ENCODE measurements at places on chromosomes 2 and 18.
A peak's percentile ranks its signal among the peaks of the same experiment; 100 is the strongest.

DNA sequence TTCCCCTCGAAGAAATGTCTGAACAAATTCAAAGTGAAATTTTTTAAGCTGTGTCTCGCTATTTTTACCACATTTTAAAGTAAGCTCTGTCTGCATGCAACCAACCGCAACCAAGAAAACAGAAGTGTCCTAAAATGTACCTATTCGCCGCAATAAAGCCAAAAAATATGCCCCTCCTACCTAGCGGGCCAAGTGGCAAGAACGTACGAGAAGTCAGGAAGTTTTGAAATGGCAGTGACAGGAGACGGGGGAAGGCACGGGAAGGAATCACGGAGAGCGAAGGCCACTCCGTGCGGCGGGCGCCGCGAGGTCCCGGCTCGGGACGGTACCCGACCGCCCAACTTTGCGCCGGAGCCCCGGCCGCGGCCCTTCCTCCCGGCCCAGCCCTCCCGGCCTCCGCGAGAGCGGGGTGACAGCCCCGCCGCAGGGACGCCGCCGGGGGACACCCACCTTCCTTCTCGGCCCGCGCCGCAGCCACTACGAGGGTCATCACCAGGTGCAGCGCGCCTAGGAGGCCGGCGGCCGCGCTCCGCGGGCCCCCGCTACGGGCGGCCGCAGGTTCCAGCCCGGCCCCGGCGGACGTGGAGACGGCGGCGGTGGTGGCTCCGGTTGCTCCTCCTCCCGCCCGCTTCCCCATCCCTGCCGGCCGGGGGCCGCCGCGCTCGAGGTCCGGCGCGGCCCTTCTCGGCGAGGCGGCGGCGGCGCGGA lies 568 bp downstream of the TMEM131 start:
- peak; percentile 19 for DNase-seq

GRCh38 chr2:106853631-106854030 lies 32.3 kb downstream of the ST6GAL2 start:
- DNase-seq = no peak

DNA sequence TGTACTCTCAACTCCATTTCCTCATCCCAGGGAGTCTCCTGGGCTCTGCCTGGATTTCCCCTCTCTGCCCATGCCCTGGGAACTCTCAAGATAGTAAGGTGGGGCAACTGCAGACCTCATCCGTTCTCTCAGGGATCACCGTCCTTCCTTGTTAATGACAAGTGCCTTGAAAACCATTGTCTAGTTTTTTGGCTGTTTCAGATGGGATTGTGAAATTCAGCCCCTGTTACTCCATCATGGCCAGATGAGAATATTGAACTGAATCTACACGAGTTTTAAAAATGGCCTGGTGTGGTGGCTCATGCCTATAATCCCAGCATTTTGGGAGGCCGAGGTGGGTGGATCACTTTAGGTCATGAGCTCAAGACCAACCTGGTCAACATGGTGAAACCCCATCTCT lies 665 bp upstream of the HRH4 start:
- no peak for DNase-seq

DNA sequence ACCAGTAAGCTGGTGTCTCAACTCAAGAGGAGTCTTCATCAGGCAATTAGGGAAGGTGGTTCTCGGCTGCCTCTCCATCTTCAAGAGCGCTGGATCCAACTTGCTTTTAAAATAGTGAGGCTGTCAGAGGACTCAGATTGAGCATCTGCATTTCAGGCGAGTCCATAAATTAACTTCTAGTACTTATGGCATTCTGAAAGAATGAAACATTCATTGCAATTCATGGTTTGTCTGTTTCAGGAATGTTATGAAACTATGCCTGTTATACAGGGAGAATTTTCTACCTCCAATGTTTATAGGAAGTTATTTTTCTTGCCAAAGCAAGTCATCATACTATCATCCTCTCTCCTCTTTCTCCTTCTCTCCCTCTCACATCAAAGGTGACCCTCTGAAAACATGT lies 883.2 kb downstream of the SLC4A3 start:
- no peak for DNase-seq

GRCh38 chr2:238291550-238292281 lies 3.3 kb upstream of the PER2 start:
- DNase-seq = no peak

GRCh38 chr18:35746826-35747339 lies 165.3 kb downstream of the GALNT1 start:
- no peak for DNase-seq

- DNase-seq = no peak
These were observed 248.3 kb upstream of the KYNU start for GRCh38 chr2:142629193-142629592.

- no peak for DNase-seq
These were observed 130.8 kb downstream of the CACNB4 start for GRCh38 chr2:151967829-151968722.

DNA sequence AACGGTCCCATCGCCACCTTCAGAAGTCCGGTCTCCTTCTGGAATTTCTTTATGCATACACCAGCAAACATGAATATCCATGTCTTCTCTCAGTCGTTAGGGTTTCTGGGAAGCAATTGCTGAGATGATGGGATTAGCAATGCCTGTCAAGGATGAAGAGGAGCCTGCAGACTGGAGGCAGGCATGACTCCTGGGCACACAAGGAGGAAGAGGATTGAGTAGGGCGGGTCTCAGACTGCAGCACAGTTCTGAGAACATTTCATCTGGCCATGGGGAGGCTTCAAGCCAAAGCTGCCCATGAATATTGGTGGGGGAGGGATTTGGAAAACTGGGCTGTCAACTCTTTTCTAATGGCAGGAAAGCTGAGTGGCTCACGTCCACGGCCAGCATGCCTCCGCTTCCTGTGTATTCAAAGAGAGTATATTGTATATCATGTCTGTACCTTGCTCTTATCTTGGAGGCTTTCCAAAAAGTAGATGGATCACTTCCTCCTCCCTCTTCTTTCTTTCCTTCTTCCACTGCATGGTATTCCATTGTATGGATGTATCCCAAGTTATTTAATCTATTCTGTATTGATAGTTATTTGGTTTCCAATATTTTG lies 24.5 kb downstream of the MC2R start:
- no peak for DNase-seq

DNA sequence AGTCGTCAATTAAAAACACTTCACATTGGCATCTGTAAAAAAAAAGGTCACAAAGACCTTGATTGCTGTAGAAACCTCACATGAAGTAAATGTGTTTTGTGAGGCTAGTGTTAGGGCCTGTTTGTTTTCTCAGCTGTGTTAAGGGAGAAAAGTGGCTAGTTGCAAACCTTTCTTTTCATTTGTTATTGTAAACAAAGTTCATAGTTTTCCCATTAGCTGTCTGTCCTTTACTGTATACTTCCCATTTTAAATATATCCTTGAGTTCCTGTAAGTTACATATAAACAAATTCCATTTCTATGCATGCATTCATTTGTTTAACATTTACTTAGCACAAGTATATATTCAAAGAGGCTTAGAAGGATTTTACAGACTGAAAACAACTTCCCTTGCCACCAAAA lies 1250.2 kb downstream of the LRP1B start:
- no peak for DNase-seq

- DNase-seq = no peak
These were observed 3.6 kb downstream of the SOX11 start for GRCh38 chr2:5695654-5696403.

DNA sequence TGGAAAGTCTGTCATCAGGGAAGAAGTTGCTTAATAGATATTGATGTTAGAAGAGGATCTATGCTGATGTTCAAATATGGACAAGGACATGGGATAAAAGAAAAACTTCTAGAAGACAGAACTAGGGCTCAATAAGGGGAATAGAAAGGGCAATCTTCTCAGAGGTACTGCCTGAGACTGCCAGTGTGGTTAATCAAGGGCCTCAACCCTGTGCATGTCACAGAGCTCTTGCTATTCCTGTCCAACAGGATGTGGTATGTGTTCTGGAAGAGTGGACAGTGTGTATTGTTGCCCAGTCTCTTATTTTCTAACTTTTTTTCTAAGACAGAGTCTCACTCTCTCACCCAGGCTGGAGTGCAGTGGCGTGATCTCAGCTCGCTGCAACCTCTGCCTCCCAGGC lies 27.8 kb upstream of the RNF125 start:
- no peak for DNase-seq

- no peak for DNase-seq
These were observed 376.5 kb downstream of the TMEM182 start for GRCh38 chr2:103138123-103138901.

Measured in stimulated activated CD4-positive, alpha-beta T cell treated with anti-CD3 and anti-CD28 coated beads, TNF-alpha, amount 100 ng/mL, for 24 hours (primary cell).